ENCODE measurements at places on chromosomes 7 and 10.
A peak's percentile ranks its signal among the peaks of the same experiment; 100 is the strongest.

GRCh38 chr7:34187798-34188307 is 282.5 kb downstream of the BMPER start:
- DNase-seq: no peak

DNA sequence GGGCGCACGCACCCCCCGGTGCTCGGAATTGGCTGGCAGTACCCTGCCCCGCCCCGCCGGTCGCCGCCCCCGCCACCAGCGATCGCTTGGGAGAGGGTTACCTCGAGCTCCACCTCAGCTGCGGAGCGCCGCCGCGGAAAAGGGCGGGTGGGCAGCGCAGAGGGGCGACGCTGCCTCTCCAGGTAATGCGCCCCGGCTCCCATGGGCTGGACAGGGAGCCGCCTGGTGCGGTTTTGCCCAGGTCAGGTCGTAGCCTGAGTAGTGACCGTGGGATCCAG is 1.3 kb downstream of the PFKFB3 start:
- peak; percentile 47 for DNase-seq

GRCh38 chr10:71946700-71947099 is 17.5 kb upstream of the CHST3 start:
- DNase-seq: no peak

DNA sequence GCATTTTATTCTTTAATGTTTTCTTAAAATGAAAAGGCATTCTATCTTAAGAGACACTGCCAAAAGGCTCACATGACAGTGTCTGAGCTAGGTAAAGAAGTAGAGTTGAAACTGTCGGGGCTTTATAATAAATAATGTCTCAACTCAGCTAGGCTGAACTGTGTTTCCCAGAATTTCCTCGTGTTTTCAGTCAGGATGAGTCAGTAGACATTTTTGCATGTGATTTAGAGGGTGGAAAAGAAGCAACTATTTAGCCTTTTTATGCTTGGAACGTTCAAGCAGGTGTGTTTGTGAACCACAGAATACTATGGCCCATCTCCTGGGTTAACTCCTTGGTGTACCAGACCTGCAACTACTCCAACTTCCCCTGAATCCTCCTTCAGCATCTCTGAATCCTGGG is 23.4 kb upstream of the LIPA start:
- DNase-seq: no peak

DNA sequence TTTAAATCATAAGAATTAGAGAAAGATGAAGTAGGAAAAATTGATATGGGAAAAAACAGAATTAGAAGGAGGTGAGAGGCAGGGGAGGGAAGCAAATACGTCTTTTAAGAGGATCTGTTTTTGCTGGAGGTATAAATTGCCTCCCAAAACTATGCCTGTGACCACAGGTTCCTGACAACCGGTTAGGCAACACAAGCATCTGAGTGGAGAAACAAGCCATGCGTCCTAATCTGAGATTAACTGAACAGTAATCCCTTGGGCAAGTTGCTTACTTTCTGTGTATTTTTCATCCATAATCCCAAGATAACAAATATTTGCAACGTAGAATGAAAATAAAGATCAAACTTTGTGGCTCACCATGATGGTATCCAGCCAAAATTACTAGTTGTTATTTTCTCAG is 149.2 kb downstream of the C1GALT1 start:
- no peak for DNase-seq

GRCh38 chr10:112952282-112953173 is 2.5 kb downstream of the TCF7L2 start:
- DNase-seq: no peak

DNA sequence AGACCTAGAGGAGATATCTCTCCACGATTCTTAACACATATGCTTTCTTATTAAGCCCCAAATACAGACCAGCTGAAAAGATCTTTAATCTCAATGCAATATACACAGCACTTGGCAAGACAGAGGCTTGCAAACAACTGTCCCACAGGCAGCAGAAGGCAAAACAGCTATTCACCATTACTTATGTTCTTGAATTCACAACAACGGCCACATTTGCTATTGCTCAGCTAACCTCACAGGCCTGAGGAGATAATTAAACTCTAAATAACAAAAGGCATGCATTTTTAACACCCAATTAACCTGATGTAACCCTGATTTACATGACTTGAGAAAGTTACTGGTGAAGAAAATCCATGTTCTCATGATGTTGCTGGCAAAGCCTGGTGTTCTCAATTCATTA is 216.4 kb downstream of the CRPPA start:
- DNase-seq: peak; percentile 43

- DNase-seq: no peak
Observed at GRCh38 chr10:86048571-86048970, 318.0 kb downstream of the GRID1 start.

DNA sequence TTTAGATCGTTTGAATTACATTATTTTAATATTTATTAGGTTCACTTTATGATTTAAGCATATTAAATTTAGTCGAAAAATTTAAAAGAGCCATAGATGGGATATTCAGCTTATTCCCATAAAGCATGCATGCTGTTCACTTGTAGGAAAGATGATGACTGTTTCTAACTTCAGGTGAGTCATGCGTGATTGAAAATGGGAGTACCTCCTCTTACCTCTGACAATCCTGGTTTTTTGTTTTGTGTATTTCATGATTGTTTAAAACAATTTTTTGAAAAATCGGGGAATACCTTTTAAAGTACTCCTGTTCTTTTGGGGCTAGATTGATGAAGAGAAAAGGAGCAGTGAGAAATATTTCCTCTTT is 1.4 kb downstream of the TNKS2 start:
- DNase-seq: no peak

DNA sequence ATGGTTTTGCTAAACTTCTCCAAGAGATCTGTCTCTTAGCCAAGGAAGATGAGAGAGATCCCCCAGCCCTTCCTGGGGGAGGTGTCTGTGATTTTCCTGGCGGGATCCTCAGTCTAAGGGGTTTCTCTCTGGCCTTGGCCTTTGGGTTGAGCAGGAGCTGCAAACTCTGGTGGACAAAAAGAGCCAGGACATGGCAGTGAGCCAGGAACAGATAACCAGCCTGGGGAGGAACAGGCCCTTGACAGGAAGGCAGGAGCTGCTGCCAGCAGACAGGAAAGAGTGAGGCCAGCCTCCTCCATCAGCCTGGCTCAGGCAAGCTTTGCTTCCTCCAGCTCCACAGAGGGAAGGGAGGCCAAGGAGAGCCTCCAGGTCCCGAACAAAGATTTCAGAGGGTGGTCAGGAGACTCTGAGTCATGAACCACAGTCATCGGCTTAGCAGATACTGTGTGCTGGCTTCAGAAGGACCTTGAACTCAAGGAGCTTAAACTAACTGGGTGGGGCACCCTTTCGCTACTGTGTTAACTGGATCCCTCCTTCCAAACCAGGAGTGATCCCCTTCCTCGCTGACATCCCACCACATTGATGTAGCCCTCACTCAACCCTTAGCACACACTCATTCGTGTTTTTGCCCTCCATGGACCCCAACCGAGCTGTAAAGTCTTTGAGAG is 34.7 kb downstream of the DDIT4 start:
- no peak for DNase-seq

GRCh38 chr10:124532106-124532641 is 70.6 kb downstream of the LHPP start:
- DNase-seq: peak; percentile 74
